ENCODE measurements at places on chromosomes 1 and 21.

DNA sequence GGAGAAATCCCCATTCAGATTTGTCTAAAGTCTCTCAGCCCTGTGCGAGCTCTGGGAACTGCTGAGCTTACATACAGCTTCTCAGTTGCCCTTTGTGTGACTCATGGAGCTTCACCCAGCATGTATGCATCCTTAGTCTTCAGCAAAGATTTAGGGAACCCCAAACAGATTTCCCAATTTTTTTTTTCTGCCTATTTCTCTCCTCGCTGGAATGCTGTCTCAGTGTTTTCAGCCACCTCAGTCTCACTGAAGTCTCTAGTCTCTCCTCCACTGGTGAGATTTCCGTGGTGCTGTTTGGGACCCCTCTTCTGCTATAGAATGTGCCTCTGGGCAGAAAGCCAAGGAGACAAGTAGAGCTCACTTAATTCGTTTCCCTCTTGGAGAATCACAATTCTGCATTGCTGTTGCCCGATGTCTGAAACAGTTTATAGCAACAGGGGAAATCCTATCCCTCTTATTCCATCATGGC is 28.1 kb upstream of the TXLNA start:
- no peak for DNase-seq

DNA sequence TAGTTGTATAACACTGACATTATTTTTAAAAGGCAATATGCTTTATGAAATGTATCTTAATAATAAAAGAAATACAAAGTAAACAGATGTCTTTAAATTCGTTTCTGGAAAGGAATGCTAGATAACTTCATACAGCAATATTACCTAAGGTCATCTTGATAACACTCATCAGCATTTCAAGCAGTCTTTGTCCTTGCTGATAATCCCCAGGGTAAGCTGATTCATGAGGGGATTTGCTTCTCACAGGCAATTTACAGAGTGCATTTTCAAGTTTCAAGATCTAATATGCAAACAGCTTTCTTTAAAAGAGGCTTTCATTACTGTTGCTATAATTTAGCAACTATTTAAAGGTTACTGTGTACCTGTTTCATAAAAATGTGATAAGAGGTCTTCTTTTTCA is 75.2 kb upstream of the NEK2 start:
- no peak for DNase-seq

- DNase-seq, result no peak
Measured at GRCh38 chr1:166813508-166814223, 25.6 kb upstream of the POGK start.

DNA sequence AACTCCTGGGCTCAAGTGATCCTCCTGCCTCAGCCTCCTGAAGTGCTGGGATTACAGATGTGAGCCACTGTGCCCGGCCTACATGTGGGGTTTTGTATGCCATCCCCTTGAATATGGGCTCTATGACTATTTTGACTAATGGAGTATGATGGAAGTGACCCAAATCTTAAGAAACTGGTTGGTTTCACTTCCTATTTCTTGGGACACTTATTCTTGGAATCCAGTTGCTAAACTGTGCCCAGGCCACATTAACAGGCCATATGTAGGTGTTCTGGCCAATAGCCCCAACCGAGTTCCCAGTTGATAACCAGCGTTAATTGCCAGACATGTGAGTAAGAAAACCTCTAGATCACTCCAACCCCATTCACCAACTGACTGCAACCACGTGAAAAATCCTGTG is 36.3 kb upstream of the CLIC4 start:
- peak; percentile 60 for DNase-seq

DNA sequence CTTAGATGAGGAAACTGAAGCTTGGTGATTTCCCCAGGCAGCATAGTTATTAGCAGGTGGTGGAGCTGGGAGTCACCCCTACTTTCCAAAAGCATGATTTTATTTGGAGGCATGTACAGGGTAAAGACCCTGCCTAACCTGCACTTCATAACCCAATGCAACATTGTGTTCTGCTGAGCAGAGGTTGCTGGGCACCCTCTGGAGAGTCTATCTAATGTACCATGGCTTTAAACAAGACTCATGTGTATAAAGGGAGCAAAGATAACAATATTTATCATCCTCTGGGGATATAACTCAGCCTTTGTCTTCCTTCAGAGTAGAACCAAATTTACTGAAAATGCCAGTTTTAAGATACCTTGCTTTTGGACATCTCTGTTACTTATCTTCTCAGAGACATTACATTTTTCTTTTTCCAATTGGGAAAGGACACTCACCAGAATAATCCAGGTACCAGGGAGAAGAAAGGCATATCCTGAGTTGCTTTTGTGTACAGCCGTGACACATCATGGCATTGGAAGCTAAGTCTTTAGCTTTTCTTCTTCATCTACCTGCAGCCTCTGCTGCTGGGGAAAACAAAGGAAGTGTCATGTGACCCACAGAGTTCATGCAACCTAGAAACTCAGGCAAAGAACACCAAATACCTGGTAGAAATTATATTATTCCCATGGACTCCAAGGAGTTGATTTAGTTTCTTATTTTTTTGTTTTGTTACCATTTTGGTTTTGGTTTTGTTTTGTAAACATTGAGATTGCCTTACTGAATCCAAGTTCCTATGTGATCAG is 39.6 kb downstream of the ELAVL4 start:
- no peak for DNase-seq

GRCh38 chr1:1250786-1251284 is 4.3 kb upstream of the C1QTNF12 start:
- DNase-seq, result peak; percentile 65

- DNase-seq, result no peak
Measured at GRCh38 chr1:31771891-31772668, 7.9 kb upstream of the ADGRB2 start.

GRCh38 chr1:206568779-206569352 is 43.4 kb downstream of the EIF2D start:
- no peak for DNase-seq

Data from Karpas-422 (cell line).